ENCODE measurements at places on chromosomes 4 and X.
A peak's percentile ranks its signal among the peaks of the same experiment; 100 is the strongest.

DNA sequence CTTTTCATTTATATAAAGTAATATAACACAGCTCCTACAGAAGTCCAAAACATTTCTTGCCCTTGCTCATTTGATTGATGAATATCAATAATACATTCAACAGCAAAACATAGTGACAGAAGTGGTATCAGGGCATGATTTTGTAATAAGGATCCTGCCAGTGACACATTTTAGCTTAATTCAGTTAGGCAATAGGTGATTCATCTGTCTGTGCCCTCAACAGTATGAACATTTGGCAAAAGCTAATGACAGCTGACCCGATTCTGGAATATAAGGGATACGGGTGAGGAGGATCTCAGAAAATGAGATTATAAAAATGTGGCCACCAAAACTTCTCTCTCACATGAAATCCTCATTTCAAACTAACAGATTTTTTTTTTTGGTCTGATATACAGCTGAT, 294.0 kb downstream of the CAMK2D start:
- DNase-seq = peak; percentile 59

DNA sequence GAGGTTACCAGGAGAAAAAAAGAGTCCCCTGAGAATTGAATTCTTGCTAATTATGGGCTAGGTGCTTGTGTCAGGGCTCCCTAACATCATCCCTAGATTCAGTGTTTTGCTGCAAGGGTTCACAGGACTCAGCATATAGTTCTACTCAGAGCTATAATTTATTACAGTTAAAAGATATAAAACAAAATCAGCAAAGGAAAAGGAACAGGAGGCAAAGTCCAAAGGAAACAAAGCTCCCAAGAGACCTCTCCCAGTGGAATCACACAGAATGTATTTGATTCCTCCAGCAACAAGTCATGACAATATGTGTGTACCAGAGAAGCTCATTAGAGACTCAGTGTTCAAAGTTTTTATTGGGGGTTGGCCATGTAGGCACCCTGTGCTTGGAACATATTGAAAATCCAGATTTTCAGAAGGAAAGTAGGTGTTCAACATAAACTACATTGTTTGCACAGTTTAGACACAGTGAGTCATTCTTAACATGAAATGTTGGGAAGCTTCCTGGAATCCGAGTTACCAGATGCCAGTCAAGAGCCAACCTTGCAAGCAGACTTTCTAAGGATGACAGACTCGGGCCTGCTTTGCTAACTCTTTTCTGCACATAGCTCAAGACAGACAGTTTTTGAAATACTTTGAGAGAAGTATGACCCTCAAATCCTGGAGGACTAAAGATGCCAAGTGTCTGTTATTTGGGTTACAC, 311.3 kb upstream of the EMCN start:
- no peak for DNase-seq

GRCh38 chr4:117421706-117422105, 336.3 kb upstream of the TRAM1L1 start:
- no peak for DNase-seq

DNA sequence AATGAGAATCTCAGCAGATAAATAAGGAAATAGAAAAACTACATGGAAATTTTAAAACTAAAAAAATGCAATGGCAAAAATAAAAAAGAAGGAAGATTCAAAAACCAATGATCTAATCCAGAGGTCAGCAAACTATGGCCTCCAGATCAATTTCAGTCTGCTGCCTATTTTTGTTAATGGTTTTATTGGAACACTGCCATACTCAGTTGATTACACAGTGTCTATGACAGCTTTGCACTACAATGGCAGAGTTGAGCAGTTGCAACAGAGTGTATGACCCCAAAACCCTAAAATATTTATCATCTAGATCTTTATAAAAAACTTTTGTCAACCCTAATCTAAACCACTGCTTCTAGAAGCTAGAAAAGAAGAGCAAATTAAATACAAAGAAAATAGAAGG, 170.3 kb downstream of the RAB28 start:
- no peak for DNase-seq

GRCh38 chrX:131711478-131711867, 167.6 kb downstream of the OR13H1 start:
- DNase-seq = no peak

DNA sequence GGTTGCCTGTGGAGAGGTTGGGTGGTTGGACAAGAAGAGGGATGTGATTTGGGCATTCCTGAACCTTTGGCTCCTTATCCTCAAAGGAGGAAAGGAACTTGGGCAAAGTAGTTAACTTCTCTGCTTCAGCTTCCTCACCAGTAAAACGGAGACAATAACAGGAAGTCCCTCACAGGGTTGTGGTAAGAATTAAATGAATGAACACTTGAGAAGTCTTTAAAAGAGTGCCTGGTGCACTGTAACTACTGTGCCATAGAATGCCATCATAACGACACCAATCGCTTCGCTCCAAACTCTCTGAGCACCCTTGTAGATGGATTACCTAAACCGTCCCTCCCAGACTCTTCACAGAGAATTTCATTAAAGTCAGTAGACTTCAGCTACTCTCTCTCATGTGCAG, 10.5 kb downstream of the ZCCHC18 start:
- DNase-seq = no peak

DNA sequence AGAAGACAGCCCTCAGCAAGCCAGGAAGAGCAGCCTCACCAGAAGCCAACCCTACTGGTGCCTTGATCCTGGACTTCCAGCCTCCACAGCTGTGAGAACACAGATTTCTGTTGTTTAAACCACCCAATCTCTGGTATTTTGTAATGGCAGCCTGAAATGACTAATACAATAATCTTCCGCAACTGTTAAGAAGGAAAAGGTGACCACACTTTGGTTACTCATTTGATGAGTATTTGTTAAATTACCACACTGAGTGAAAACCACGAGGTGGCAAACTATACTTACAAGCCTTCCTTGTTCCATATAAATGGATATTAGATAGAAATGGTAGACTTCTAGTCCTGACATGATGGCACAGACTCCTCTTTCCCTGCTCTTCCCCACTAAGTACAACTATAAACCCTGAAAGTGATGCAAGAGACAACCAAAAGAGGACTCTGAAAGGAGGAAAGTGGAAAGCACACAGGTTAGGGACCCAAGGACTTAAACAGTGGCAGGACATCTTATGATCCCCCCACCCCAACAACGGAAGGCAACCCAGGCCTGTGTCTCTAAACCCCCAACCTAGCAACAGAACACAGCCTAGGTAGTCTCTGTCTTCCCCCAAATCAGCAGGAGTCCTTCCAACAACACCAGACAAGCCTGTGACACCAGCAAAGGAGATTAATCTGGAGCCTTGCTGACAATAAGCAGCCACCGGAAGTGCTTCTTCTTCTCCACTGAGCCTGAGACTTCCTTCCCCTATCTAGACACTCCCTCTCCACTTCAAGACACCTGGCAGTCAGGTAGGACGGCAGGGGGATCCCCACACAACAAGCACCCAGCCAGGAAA, 12.3 kb downstream of the ZNF182 start:
- DNase-seq = no peak

- DNase-seq = no peak
These were observed 68.4 kb upstream of the PDE5A start for GRCh38 chr4:119696963-119697362.

- no peak for DNase-seq
These were observed 103.6 kb upstream of the BCOR start for GRCh38 chrX:40201329-40201885.

DNA sequence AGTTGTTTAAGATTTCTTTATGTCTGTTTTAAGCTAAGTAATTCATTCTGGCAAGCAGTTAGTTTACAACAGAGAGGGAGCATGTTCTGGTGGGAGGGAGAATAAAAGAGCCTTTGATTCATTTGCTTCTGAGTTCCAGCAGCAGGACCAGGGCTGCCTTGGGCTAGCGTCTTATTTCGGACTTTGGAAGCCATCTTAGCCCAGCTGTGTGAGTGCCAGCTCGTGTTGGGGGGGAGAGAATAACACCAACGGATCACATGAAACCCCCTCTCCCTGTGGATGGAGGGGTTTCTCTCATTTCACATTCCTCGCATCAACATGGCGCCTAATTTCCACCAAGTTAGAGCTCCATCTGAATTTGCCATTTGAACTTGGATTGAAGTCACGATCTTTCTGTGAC, 7.4 kb downstream of the GAB1 start:
- DNase-seq = no peak

DNA sequence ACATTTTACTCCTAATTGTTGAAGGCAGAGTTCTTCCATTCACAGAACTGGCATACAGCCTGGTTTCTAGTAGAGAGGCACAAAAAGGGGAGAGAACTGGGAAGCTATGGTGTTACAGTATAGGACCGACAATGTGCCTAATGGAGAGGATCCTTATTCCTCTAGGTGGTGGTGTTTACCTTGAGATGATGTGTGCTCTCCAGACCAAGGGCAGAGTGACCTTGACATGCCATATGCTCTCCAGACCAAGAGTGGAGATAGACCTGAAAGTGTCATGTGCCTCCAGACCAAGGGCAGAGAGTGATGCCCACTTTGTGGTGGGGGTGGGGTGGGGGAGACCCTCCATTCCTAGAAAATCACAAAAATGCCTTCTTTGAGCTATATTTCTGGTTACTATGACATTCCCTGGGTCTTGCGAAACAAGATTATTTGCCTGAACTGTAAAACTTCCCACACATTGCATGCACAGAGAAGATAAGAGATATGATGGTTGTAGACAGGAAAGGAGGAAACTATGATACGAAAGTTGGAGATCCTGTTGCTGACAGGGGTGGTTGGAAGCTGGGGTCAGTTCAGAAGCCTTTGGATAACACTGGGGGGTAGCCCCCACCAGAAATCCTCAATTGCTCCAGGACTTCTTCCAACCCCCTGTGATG, 119.7 kb downstream of the TEX13C start:
- DNase-seq = no peak

GRCh38 chrX:34884817-34885216, 57.8 kb upstream of the FAM47B start:
- DNase-seq = no peak

DNA sequence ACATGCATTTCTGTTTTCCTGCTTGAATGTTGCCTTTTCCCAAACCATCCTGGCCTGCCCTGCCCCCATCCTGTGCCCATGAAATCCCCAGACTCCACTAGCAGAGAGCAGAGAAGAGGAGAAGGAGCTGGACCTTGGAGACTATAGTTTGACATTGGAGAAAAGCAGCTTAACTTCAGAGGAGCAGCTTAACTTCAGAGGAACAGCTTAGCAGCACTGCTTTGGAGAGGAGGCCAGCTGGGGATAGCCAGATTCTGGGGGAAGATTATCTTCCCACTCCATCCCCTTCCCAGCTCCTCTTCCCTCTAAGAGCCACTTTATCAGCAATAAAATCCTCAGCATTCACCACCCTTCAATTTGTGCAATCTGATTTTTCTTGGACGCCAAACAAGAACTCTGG, 443.0 kb downstream of the PCDH10 start:
- no peak for DNase-seq

- peak; percentile 7 for DNase-seq
These were observed 42.7 kb downstream of the LHFPL1 start for GRCh38 chrX:112636951-112637581.

DNA sequence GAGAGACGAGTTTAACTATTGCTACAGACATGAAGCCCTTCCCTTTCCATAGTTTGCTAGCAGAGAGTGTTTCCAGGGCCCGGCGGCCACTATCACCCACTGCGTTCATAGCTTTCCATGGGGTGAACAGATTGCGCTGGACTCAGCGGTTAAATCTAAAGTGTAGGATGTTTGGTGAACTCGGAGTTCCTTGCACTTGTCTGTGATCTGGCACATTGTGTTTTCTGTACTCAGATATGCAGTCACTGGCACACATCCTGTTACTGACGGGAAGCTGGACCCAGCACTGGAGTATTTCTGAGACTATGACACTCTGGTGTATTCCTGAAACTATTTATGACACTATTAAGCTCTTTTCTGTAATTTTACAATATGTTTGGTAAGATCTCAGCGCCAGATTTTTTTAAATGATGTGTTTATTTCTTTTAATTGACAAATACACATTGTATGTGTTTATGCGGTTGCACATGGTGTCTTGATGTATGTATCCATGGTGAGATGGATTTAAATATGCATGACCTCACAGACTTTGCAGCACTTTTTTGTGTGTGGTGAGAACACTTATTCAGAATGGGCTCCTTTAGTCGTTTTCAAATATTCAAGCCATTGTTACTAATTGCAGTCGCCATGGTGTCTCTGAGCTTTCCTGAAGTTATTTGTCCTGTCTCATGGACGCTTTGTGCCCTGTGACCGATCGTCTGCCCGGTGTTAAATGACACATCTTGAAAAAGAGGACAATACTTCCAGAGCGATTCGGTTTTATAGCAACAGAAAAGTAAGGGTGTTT, 14.1 kb downstream of the CD99 start:
- DNase-seq = no peak

DNA sequence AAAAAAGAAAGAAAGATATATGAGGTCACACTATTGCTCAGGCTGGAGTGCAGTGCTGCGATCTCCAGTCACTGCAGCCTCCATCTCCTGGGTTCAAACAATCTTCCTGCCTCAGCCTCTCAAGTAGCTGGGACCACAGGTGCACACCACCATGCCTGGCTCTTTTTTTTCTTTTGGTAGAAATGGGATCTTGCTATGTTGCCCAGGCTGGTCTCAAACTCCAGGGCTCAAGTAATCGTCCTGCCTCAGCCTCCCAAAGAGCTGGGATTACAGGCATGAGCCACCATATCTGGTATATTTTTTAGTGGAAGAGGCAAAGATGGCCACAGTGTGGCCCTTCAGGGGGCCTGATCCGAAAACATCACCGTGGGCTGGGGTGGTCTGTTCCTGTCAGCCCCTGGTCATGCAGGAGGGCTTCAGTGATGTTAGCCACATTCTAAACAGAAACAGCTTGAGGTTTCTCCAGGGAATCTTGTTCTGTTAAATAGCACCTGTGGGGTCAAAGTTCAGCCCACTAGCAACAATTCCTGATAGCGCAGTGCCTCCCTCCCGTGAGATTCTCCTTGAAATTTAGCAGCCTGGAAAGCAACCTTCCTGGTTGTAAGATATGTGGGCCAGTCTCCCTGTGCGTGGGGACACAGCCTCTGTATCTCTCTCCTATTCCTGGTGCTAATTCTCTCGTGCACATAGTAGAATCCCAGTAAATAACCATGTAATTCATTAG, 7.3 kb upstream of the DHRSX start:
- no peak for DNase-seq

GRCh38 chrX:111145878-111146277, 49.9 kb downstream of the PAK3 start:
- no peak for DNase-seq

DNA sequence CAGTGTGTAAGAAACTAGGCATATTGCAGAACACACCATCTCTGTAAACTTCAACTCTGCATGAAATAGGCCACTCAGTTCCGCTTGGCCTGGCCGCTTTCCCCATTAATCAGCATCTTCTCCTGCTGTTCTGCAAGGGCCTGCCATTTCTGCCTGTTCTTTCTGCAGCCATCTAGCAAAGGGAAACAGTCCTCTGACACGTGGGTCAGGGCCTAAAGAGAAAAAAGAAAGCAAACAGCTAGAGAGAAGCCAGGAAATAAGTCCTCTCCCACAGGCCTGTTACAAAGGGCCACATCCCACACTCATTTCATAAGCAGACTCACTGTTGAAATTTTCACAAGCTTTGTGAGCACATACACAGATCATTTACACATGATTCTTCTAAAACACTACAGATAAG, 130.1 kb downstream of the PDE5A start:
- no peak for DNase-seq

- no peak for DNase-seq
These were observed 467 bp downstream of the HSD17B11 start for GRCh38 chr4:87390551-87390890.

- no peak for DNase-seq
These were observed 108.7 kb upstream of the LIMCH1 start for GRCh38 chr4:41429280-41429669.
